Mesothelial cell of epicardium (in vitro differentiated cells): ENCODE measurements at places on chromosomes 11 and 22.
A peak's percentile ranks its signal among the peaks of the same experiment; 100 is the strongest.

- H3K4me3 ChIP-seq = no peak overlapping the region
- DNase-seq = no peak
- no peaks in the 10 kb centered on the region for H3K27me3 ChIP-seq
- no peaks in the 10 kb centered on the region for H3K36me3 ChIP-seq
- H3K4me1 ChIP-seq = peaks cover 8% of the 10 kb centered on the region
- no peak overlapping the region for H3K27ac ChIP-seq
Observed at GRCh38 chr11:12292766-12293165, 84.6 kb upstream of the PARVA start.

DNA sequence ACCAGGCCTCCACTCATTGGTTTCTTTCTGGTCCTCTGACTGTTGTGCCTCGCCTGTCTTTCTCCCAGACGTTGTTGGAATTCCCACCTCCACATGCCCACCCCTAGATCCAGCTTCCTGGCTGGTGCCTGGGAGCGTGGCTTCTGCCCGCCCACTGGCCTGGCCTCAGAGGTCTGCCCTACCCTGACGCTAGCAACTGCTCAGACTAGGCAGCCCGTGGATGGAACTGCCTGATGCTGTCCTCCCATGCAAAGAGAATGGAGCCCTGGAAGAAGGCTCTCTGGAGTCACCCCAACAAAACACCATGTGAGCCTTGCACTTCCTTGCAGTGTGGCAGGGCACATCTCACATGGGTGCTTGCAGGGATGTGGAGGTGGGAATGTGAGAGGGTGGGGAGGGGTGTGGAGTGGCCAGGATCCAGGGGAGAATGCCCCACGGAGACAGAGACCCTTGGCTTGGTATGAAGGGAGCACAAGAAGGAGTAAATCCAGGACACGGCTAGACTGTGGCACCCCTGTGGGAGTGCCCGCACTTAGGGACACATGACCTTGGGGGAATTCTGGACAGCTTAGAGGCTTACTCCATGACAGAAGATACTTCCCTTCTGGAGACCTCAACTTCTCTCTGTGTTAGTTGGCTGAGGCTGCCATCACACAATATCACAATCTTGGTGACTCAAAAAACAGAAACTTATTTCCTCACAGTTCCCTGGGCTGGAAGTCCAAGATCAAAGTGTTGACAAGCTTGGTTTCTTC lies 22.5 kb upstream of the ADA2 start:
- no peak overlapping the region for H3K27ac ChIP-seq
- no peaks in the 10 kb centered on the region for H3K4me1 ChIP-seq
- DNase-seq = no peak

- H3K36me3 ChIP-seq = peaks cover 3% of the 10 kb centered on the region
- H3K4me1 ChIP-seq = peaks cover 75% of the 10 kb centered on the region
- peak overlapping the region; percentile 98 for H3K27ac ChIP-seq
Observed at GRCh38 chr22:36360871-36361383, 26.8 kb downstream of the MYH9 start.

GRCh38 chr22:30192427-30192826 lies 54.1 kb downstream of the LIF start:
- H3K27ac ChIP-seq = no peak overlapping the region
- no peak for DNase-seq
- H3K4me3 ChIP-seq = no peak overlapping the region
- H3K36me3 ChIP-seq = no peaks in the 10 kb centered on the region

DNA sequence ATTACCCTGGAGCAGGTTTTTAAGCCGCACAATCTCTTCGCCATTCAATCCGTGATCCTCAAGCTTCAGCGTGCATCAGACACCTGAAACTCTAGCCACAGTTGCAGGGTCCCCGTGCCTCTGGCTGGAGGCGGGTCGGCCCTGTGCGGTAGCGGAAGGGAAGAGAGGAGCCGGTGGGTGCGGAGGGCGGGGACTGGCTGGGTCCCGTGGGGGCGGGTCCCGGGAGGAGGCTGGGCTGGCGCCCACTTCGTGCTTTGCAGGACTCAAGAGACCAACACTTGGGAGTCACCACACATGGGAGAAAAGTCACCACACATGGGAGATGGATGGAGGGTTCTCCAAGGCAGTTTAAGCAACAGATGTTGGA lies 772 bp downstream of the C22orf15 start:
- H3K27ac ChIP-seq = peak overlapping the region; percentile 50
- peaks cover 3% of the 10 kb centered on the region for H3K36me3 ChIP-seq
- peaks cover 14% of the 10 kb centered on the region for H3K4me1 ChIP-seq
- DNase-seq = no peak
- H3K27me3 ChIP-seq = no peaks in the 10 kb centered on the region

- H3K27me3 ChIP-seq = no peaks in the 10 kb centered on the region
- H3K4me3 ChIP-seq = no peak overlapping the region
- H3K27ac ChIP-seq = peak overlapping the region; percentile 70
Observed at GRCh38 chr11:89381094-89381493, 110.1 kb downstream of the NOX4 start.

GRCh38 chr11:90373971-90374370 lies 151.1 kb upstream of the CHORDC1 start:
- peaks cover 3% of the 10 kb centered on the region for H3K36me3 ChIP-seq
- no peaks in the 10 kb centered on the region for H3K27me3 ChIP-seq
- no peak overlapping the region for H3K27ac ChIP-seq
- H3K4me3 ChIP-seq = no peak overlapping the region

- peaks cover 28% of the 10 kb centered on the region for H3K36me3 ChIP-seq
- H3K4me1 ChIP-seq = peaks cover 27% of the 10 kb centered on the region
- H3K27ac ChIP-seq = no peak overlapping the region
Observed at GRCh38 chr22:36223504-36223903, 15.8 kb downstream of the APOL2 start.

DNA sequence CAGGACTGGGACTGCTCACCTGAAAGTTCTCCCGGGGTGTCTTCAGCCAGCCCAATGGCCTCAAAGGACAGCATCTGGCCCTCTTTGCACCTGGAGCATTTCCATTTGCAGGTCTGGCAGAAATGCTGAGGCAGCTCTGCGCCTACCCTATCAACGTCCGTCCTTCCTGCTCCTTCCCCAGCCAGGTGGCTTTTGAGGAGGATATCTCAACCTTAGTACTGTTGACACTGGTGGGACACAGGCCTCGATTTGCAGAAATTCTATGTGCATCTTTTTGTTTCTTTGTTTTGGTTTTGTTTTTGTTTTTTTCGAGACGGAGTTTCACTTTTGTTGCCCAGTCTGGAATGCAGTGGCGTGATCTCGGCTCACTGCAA lies 5.0 kb downstream of the MOGAT2 start:
- H3K4me3 ChIP-seq = no peak overlapping the region
- H3K4me1 ChIP-seq = peaks cover 6% of the 10 kb centered on the region
- H3K27me3 ChIP-seq = peaks cover 5% of the 10 kb centered on the region
- H3K36me3 ChIP-seq = no peaks in the 10 kb centered on the region
- DNase-seq = no peak
- no peak overlapping the region for H3K27ac ChIP-seq

DNA sequence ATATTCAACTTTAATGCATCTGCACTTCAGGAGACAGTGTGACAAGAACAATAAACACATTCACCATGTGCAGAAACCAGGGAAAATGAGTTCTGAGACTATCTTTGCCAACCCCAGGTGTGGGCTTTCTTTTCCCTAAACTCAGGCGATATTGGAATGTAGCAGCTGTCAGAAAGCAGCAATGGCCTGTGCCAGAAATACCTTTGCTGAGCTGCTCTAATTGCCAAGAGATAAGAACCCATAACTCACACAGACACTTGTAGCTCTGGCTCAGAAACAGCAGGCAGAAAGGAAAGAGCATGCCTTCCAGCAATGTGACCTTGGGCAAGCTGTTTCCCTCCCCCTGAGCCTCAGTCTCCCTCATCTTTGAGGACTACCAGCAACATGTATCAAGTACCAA lies 77.6 kb downstream of the PLEKHA7 start:
- DNase-seq = no peak
- peak overlapping the region; percentile 60 for H3K27ac ChIP-seq
- H3K36me3 ChIP-seq = no peaks in the 10 kb centered on the region
- no peak overlapping the region for H3K4me3 ChIP-seq
- peaks cover 33% of the 10 kb centered on the region for H3K27me3 ChIP-seq

- no peak overlapping the region for H3K4me3 ChIP-seq
- H3K36me3 ChIP-seq = no peaks in the 10 kb centered on the region
- H3K27me3 ChIP-seq = no peaks in the 10 kb centered on the region
- peaks cover 50% of the 10 kb centered on the region for H3K4me1 ChIP-seq
- no peak for DNase-seq
- H3K27ac ChIP-seq = peak overlapping the region; percentile 72
Observed at GRCh38 chr11:37504060-37504611, 906.1 kb upstream of the RAG2 start.

DNA sequence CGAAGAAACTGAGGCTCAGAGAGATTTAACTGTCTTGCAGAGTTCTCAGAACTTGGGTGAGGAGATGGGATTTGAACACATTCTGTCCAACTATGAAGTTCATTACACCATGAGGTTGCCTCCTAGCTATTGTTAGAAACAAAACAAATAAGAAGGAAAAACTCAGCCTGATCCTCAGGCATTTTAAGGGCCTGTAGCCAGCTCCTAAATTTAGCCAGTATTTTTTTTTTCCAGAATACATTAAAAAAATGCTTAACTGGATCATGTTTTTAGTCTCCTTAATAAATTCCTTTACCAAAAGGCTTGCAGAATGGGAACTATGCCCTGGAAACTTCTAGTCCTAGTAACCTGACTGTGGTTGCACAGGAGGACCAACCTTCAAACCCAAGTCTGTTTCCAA lies 212.0 kb downstream of the CSNK2A3 start:
- H3K27ac ChIP-seq = no peak overlapping the region
- H3K27me3 ChIP-seq = no peaks in the 10 kb centered on the region
- H3K4me3 ChIP-seq = no peak overlapping the region
- no peaks in the 10 kb centered on the region for H3K36me3 ChIP-seq
- peaks cover 19% of the 10 kb centered on the region for H3K4me1 ChIP-seq

DNA sequence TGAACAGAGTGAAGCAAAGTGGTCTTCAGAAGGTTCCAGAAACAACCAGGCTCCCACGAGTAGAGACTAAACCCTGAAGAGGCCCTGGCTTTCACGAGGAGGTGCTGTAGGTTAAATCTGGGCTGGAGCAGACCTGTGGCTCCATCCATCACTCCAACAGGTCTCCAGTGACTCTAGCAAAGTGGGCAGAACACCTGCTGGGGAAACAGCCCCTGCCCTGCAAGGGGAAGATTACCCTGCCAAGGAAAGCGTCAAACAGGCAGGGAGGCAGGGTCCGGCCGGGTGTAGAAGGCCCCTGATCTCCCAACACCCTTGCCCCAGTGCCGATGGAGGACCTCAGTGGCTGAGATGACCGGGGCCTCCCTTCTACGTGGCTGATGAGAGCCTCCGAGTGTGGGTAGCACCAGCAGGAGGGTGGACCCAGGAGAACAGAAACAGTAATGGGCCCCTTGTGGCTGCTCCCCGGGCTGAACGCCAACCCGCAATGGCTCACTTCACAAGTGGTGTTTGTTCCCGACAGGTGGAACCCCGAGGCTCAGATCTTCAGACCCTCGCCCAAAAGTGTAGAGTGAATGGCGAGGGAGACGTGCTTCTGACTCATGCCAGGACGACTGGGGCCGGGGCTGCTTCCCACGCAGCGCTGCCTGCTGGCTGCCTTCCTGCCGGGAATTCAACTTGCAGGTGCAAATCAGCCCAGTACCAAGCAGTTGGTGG lies 112.0 kb downstream of the SHANK2 start:
- no peaks in the 10 kb centered on the region for H3K27me3 ChIP-seq
- no peaks in the 10 kb centered on the region for H3K36me3 ChIP-seq
- no peak for DNase-seq
- peaks cover 5% of the 10 kb centered on the region for H3K4me1 ChIP-seq
- no peak overlapping the region for H3K27ac ChIP-seq
- H3K4me3 ChIP-seq = no peak overlapping the region

DNA sequence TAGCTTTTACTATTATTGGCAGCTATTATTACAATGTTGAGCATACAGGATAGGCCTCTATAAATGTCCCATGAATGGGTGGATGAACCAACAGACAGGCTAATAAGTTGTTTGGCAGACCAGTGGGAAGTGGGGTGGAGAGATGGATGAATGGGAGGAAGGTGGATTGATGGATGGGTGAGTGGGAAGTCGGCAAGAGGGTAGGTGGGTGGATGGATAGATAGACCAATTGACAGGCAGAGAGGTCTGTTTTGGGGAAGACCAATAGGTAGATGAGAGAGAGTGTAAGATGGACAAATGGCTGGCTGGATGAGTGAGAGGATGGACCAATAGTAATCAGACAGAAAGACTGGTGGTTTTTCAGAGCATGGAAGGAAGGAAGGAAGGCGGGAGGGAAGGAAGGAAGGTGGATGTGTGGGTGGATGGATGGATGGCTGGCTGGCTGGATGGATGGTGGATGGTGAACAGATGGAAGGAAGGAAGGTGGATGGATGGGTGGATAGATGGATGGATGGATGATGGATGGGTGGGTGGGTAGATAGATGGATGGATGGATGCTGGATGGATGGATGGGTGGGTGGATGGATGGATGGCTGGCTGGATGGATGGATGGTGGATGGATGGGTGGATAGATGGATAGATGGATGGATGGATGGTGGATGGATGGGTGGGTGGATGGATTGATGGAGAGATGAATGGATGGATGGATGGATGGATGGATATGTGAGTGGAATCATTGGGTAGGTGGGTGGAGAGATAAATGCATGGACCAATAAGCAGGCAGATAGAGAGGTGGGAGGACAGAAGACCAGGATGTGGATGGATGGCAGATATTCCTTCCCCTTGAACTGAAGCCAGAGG lies 37.4 kb downstream of the RASD2 start:
- H3K27ac ChIP-seq = no peak overlapping the region
- H3K36me3 ChIP-seq = no peaks in the 10 kb centered on the region
- no peaks in the 10 kb centered on the region for H3K27me3 ChIP-seq
- no peak overlapping the region for H3K4me3 ChIP-seq
- H3K4me1 ChIP-seq = no peaks in the 10 kb centered on the region

DNA sequence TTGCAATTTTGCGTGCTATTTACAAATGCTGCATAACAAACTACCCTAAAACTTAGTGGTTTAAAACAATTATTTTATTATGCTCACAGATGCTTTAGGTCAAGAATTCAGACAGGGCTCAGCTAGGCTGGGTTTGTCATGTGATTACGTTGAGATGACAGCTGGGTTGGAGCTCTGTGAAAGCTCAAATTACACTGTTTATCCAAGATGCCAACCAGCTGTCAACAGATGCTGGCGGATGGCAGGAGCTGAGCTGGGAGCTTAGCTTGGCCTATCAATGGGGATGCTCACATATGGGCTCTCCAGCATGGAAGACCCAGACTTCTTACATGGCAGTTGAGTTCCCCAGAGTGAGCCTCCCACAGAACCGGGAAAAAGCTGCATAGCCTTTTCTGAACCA lies 62.7 kb downstream of the STK33 start:
- DNase-seq = no peak
- H3K36me3 ChIP-seq = no peaks in the 10 kb centered on the region
- H3K27ac ChIP-seq = no peak overlapping the region
- H3K4me1 ChIP-seq = peaks cover 15% of the 10 kb centered on the region
- H3K27me3 ChIP-seq = no peaks in the 10 kb centered on the region
- H3K4me3 ChIP-seq = no peak overlapping the region
